IMR-90 (cell line): ENCODE measurements at places on chromosomes 6 and 20. TPM values are rescaled to one million over a fixed set of nuclear protein-coding genes. Genes with fewer than 3 reads are reported as not detected.

Gene ARFGEF3
- under 0.01 TPM in 2 replicates for total RNA-seq

DNA sequence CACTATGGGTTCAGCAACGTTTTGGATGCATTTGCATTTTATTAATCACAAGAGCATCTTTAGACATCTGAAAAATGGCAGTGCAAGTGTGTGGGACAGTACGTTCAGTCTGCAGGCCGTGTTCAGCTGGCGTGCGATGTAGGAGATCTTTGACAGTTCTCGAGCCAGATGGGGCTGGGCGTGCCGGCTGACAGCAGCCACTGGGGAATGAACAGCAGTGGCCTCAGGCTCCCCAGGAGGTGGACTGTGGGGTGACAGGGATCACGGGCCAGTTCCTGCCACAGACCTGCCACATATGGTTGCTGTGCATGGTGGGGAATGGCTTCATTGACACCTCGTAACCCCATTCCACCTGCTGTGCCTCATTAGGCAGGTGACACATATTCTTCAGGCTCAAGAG lies 16.4 kb upstream of the MLN start:
- DNase-seq: no peak

Gene HFE
- total RNA-seq: 13.6 and 14.9 TPM in 2 replicates

DNA sequence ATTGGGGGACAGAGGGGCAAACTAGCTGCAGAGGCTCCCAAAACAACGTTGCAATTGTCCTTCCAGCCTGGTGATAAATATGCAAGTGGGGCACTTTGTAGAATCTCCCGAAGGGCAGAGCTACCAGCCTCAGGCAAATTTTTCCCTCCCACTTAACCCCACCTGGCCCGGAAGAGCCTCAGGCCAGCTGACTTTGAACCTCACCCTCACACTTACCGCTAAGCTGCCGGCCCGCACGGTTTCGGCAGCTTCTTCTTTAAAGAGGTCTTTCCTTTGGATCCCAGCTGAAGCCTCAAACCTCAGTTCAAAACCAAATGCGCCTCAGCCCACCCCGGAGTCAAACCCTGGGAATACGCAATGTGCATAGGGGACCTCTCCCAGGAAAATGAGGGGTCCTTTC lies 2.5 kb downstream of the OVOL2 start:
- DNase-seq: no peak

GRCh38 chr20:6680854-6681253 lies 86.6 kb upstream of the BMP2 start:
- DNase-seq: no peak
